ENCODE measurements at places on chromosomes 6 and 20. TPM values are rescaled to one million over a fixed set of nuclear protein-coding genes. Genes with fewer than 3 reads are reported as not detected.

Gene LY6G5C
- 1.9 TPM for total RNA-seq

Gene ARG1
- 1.8 TPM for total RNA-seq

Gene LST1
- total RNA-seq, result 9.2 TPM

Gene TREM2
- 8.6 TPM for total RNA-seq

Gene NINL
- 4.2 TPM for total RNA-seq

Gene NMBR
- total RNA-seq, result not detected

Gene TRIM31
- total RNA-seq, result not detected

Gene CCM2L
- 6.8 TPM for total RNA-seq

Gene LY6G6F
- not detected for total RNA-seq

Gene PHF3
- total RNA-seq, result 41.0 TPM

Gene RREB1
- 31.8 TPM for total RNA-seq

Gene ZNF335
- total RNA-seq, result 12.6 TPM

Gene MYCT1
- 13.6 TPM for total RNA-seq

Gene KCNQ5
- total RNA-seq, result 4.0 TPM

Gene PI16
- total RNA-seq, result 51.4 TPM

Gene STXBP5
- 21.6 TPM for total RNA-seq

Gene EPPIN
- not detected for total RNA-seq

Gene ZSCAN31
- total RNA-seq, result 13.1 TPM

Gene CDYL
- 38.7 TPM for total RNA-seq

Gene TMEM217
- total RNA-seq, result 0.56 TPM

Gene ME1
- total RNA-seq, result 14.5 TPM

Gene MUC22
- total RNA-seq, result not detected

Gene BPIFA1
- total RNA-seq, result not detected

Gene MAFB
- 34.7 TPM for total RNA-seq

Gene POFUT1
- total RNA-seq, result 36.4 TPM

Gene TSPO2
- total RNA-seq, result not detected

Gene PKHD1
- total RNA-seq, result not detected

Gene KCNK16
- total RNA-seq, result not detected

Gene MICB
- 2.9 TPM for total RNA-seq

Gene NR2E1
- not detected for total RNA-seq

Gene TGM2
- 442 TPM for total RNA-seq

Gene UST
- 15.2 TPM for total RNA-seq

Gene NRSN1
- total RNA-seq, result not detected

Gene LAMP5
- total RNA-seq, result 0.19 TPM

Gene ECT2L
- total RNA-seq, result 0.33 TPM

Gene HLA-F
- 31.5 TPM for total RNA-seq

Gene SMOC2
- total RNA-seq, result 77.6 TPM

Gene BNIP5
- not detected for total RNA-seq

Gene OR2B3
- total RNA-seq, result not detected

Gene MATN4
- 0.29 TPM for total RNA-seq

Gene SH3BGRL2
- total RNA-seq, result 14.0 TPM

Gene SRMS
- total RNA-seq, result not detected

Gene SOX18
- total RNA-seq, result 47.6 TPM

Gene MUCL3
- total RNA-seq, result not detected

Gene BCAS1
- total RNA-seq, result 1.8 TPM

Gene TAAR8
- not detected for total RNA-seq

Gene ZNF334
- total RNA-seq, result 1.1 TPM

Gene RING1
- 29.8 TPM for total RNA-seq
